Stimulated activated naive CD8-positive, alpha-beta T cell treated with anti-CD3 and anti-CD28 coated beads, Interleukin-15, amount 100 ng/mL, for 72 hours (primary cell): ENCODE measurements at places on chromosomes 6 and 20.

DNA sequence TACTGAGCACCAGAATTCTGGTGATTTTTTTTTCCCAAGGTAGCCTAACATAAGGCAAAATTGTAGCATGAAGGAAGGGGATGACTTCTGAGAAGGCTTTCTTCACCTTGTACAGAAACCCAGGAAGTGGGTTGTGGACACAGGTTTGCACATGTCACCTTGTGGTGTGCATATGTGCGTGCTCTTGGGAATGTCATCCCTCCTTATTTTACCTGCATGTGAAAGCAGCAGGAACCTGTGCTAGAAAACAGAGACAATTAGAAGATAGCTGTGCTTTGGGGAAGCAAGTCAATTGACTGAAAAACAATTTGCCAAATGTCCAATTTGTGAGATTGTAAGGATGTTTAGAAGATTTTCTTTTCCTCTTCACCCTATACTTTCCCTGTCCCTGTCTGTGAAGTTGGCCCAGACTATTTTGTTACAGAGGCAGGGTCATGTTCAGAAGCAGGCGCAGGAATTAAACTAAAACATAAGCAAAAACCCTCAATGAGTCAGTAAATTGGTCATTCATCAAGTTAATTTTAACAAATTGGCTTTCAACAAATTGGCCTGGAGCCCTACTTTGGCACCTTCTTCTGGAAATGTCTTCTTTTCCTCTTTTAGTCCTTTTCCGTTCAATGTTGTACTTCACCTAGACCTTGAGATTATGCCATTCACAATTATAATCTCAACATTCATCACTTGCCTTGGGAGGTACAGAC is 261.2 kb downstream of the ADGB start:
- DNase-seq: no peak

- no peak for DNase-seq
Observed at GRCh38 chr6:93468291-93468690, 48.9 kb upstream of the EPHA7 start.

DNA sequence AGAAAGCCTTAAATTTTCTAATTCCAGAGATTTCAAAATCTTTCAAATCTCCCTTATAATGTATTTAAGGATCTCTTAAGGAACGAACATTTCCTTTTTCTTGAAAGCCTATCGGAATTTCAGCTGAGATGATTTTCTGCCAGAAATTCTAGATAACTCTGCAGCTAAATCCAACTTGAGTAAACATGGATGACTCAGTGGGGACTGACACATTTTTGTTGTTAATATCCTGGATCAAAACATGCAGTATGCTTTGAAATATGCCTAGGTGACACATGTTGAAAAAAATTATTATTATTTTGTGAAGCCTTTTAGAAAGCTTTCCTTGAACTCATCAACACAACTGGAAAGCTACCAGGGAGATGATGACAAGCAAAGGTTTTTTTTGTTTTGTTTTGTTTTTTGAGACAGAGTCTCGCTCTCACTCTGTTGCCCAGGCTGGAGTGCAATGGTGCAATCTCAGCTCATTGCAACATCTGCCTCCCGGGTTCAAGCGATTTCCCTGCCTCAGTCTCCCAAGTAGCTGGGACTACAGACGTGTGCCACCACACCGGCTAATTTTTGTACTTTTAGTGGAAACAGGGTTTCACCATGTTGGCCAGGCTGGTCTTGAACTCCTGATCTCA is 140.1 kb upstream of the SNX9 start:
- DNase-seq: no peak

DNA sequence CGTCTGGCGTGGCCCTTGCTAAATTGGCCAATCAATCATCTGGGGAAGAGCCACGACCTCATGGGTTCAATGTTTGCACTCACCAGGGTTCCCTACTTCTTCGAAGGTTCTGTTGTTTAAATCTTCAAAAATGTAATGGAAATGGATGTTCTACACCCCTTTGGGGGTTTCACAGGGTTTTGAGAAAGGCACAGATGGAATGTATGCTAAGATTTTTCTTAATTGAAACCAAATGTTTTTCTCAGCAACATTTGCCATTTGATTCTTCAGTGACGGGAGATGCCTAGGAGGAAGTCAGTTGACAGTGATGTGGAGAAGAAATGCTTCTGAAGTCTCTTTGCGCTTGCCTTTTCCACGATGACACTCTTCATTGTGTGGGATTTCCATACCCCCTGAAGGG is 312.3 kb downstream of the ESR1 start:
- DNase-seq: no peak

DNA sequence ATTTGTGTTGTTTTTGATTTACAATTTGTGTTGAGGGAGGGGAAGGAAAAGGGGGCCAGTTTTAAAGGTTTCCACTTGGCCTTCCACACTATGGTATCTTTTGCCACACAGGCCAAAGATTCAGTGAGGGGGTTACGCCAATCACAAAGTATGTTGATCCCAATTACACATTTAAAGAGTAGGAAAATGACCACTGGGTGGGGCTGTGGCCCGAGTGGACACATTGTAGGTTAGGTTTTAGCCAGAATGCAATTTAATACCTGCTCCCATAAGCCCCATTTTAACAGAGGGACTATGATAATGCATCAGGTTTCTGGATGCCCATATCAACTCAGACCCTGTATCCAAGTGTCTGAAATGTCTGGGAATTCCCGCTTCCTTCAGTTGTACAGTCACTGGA is 15.6 kb downstream of the VGLL2 start:
- no peak for DNase-seq

DNA sequence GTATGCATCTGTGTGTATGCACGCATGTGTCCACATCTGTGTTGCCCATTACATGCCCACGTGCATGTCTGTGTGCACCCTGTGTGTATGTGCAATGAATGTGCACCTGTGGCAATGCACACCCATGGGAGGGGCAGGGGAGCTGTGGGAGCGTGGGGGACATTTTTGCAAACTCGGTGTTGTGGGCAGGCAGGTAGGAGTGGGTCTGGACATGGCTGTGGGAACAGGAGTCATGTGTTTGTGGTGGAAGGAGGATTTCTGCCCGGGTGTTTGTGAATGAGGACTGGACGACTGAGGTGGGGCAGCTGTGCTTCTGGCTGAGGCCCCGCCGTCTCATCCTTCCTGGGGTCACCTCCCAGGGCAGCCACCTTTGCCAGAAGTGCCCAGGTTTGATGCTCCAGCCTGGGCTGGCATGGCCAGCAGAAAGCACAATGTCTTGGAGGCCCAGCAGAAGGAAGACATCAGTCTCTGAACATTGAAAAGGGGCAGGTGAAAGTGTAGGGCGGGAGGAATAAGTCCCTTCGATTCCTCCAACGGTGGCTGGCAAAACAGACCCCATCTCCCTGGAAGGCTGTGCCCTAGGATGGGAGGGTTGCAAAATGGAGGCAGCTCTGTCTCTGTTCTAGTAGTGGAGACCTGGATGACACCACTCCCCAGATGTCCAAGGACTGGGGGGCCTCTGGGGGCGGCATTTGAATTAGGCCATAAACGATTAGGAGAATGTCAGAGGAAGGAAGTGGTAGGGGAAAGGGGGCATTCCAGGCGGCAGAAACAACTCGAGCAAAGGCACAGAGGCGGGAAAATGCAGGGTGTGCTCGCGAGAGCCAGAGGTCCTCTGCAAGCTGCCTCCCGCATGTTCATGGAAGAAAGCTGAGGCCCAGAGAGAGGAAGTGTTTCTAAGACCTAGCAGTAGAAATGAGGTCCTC is 19.1 kb upstream of the ARMC12 start:
- no peak for DNase-seq

DNA sequence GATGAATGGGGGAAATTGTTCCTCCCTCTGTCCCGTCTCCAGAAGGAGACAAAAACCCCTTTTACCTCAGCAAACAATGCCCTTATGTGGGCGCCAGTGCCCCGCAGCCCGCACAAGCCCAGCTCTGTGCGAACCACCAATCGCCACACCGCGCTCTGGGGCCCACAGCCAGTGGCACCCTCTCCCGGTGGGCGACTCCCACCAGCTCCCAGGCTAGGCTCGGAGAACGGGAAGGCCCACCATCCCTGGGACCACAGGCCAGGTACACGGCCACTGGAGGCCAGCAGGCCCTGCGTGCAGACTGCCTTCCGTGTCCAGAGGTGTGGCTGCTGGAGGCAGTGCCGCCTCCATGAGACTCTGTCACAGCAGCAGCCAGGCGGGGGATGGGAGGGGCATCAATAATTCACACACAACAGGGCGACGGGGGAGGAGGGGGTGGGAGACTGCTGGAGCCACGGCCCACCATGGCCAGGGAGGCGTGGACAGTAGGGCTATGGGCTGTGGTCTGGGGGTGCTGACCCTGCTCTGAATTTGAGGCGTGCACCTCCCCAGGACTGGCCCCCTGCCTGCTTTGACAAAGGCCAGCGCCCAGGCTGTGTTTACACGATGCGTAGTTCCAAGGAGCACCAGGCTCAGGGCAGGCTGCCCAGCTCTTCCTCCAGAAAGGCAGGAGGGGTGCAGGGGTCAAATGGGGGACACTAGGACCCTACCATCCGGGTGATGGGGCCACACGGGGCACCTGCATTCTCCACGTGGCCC is 105.7 kb downstream of the ASXL1 start:
- no peak for DNase-seq

- DNase-seq: no peak
Observed at GRCh38 chr20:13098720-13099355, 90.1 kb downstream of the SPTLC3 start.

DNA sequence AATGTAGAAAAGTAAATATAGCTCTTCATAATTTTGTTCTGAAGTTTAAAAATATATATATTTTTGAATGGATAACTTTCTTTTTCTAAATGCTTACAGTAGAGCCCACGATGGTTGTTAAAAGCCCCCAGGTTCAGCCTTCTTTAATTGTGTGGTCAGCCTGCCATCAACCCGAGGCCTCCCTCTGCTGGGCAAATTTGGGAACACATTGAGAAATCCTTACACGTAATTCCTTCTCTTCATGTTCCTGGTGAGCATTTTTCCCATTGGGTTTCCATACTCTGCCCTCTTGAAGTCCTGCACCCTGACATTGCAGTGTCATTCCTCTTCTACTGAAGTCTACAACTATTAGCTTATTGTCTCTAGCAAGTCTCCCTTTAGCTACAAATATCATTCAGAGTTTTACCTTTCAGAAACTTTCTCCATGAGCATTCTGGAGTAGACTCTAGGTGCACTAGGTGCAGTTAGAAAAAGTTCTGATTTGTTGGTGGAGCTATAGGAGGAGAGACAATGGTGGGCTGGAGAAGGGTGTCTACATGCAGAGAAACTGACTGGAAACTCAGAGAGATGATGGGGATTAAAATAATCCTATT is 40.6 kb downstream of the TRIM38 start:
- no peak for DNase-seq

- DNase-seq: no peak
Observed at GRCh38 chr6:35312807-35313206, 15.2 kb downstream of the DEF6 start.

DNA sequence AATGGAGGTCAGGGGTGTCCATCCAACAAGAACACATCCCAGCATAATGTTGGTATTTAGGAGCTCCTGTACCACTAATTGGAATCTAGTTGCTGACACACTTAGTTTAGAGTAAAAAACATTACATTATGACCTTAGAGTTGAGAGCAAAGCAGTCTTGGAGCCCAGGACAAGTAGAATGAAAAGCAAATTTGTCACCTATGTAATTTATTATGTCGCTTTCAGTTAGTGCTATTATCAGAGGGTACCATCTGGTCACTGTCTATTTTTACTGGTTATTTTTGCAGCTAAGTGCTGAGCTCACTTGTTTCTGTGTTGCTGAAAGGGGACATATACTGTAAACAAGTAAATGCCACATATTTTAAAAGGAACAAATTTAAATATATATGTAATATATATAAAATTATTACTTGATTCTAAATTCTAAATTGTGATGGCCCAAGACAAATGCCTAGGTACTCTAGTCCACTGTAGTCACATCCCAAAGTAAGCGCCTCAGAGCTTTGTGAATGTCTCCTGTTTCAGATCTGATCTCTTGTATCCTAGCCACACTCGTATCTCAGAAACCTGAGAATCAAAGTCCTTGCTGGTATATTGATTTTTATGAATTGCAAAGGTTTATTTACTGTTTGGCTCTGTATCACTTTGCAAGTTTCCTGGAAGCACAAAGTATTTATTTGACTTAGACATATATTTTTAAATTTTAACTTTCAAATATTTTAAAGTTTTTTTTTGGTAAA is 148.6 kb upstream of the MAN1A1 start:
- no peak for DNase-seq

- no peak for DNase-seq
Observed at GRCh38 chr6:44190715-44191114, 26.0 kb upstream of the MYMX start.

- no peak for DNase-seq
Observed at GRCh38 chr20:51934301-51935002, 132.1 kb upstream of the SALL4 start.

DNA sequence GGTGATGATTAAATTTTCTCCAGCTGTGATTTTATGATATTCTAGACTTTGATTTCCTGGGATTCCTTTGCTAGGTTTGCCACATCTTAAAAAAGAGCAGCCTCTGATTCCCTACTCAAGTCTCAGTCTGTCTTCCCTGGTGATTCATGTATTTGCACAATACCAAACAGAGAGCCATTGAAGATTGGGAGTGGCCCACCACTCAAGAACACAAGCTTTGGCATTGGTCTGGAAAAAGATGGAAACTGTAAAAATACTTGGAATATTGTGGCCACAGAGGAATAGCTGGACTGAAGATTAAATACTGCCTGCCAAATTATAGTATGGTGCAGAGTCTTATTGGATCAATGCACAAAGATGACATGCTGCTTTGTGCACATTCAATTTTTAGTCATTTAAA is 32.9 kb downstream of the PTCHD4 start:
- no peak for DNase-seq

GRCh38 chr20:17579369-17580039 is 9.6 kb downstream of the DSTN start:
- no peak for DNase-seq

GRCh38 chr6:53394704-53395103 is 46.0 kb upstream of the ELOVL5 start:
- no peak for DNase-seq
